Stomach (tissue), 19 donors: ENCODE measurements at places on chromosomes 7 and 10. TPM values are rescaled to one million over a fixed set of nuclear protein-coding genes. Genes with fewer than 3 reads are reported as not detected.
A peak's percentile ranks its signal among the peaks of the same experiment; 100 is the strongest.

DNA sequence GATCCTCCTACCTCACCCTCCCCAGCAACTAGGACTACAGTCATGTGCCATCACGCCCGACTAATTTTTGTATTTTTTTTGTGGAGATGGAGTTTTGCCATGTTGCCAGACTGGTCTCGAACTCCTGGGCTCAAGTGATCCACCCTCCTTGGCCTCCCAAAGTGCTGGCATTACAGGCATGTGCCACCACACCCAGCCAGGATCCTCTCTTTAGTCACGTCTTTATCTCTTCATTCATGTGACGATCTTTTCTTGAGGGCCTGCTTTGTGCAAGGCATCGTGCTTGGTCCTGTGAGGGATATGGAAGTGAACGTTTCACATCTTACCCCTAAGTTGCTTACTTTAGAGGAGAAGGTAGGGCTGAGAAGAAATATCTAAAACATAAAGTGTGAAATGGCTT lies 21.6 kb downstream of the WBP1L start:
- no peak for DNase-seq

GRCh38 chr10:131774681-131775085 lies 126.1 kb upstream of the PPP2R2D start:
- peak; percentile 17 for DNase-seq

DNA sequence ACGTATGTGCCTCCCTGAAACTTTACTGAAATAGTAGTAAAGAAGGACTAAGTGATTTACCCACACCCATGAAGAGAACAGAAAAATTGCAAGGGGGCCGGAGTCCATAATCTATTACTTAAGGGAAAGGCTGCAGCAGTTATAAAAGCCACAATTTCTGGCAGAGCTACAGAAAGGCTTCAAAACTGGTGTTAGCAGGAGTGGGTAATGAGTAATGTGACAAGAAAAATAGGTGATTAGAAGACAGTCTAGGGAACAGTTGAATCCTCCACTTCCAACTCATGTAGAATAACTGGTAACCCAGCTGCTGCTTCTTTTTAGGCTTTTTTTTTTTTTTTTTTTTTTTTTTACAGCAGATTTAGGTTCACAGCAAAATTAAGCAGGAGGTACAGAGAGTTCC lies 413.3 kb downstream of the SFMBT2 start:
- no peak for DNase-seq

- DNase-seq: peak; percentile 1
Observed at GRCh38 chr7:128923411-128923800, 12.9 kb upstream of the KCP start.

Gene SP4
- total RNA-seq: 15.6 TPM

DNA sequence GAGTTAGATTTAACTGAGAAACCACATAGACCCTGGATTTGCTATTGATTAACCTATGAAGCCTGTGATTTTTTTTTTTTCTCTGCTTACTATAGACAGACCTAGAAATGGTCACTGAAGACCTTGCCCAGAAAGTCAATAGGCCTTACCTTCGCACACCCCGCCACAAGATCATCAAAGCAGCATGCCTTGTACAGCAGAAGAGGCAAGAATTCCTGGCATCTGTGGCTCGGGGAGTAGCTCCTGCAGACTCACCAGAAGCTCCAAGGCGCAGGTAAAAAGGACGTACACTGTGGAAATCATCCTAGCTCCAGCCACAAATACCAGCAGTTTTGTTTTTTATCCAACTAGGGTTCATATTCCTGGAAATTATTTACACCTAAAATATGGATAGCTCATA lies 56.2 kb upstream of the GATAD1 start:
- no peak for DNase-seq

Gene FAM237B
- total RNA-seq: not detected

DNA sequence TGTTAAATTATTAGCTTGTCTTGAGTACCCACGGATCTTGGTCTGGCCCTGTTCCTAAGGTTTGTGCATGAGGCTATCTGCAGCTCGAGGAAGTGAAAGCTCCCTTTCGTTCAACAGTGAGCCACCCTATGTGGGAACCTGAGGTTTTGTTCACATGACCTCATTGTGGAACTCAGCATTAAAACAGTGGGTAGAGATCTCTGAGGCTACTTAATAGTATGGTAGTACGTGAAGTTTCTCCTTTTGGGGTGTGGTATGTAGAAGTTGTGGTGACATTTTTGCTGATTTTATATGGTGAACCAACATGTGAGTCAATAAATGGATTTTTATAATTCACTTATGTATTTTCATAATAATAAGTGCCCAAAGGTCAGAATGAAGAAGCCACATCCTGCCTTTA lies 252.7 kb upstream of the FERD3L start:
- peak; percentile 17 for DNase-seq

- no peak for DNase-seq
Observed at GRCh38 chr10:22321924-22322640, 1.2 kb downstream of the BMI1 start.

DNA sequence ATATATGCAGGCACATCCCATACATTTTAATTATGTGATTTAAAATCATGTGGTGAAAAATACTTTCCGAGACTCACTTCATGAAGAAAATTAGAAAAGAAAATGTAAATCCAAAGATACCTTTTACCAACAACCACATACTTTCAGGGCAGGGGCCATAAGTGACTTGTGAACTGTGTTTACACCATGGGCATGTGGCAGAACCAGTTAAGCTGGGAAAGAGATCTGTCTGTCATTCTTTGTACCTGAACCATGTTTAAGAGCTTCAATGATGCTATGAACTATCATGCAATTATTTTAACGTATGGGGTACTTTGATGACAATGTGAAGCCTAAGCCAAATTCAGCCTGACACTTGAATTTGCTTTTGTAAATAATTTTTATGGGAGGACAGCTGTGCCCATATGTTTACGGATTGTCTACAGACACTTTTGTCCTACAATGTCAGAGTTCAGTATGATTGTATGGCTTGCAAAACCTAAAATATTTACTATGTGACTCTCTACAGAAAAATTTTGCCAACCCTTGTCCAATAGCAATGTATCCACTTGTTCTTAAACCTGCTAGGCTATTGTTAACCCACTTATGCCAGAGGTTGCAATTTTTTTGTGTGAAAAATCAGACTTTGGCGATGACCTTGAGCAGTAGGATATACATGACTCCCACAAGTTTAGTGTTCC lies 654.6 kb downstream of the TNS3 start:
- no peak for DNase-seq

DNA sequence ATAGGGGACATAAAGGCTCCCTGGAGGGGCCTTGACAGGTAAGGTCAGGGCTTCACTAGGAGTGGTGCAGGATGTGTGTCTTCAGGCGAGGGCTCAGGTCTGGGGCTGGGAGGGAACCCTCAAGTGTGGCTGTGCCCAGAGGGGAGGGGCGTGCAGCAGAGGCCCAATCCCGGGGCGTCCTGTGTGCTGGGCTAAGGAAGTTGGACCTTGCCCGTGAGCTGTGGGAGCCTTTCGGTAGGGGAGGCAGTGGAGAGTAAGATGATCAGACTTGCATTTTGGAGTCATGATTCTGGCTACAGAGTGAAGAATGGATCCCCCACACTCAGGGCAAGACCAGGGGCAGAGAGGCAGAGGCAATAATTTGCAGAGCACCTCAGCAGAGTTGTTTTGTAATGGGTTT lies 145.4 kb downstream of the BUB3 start:
- no peak for DNase-seq

Gene ERVW-1
- not detected for total RNA-seq

DNA sequence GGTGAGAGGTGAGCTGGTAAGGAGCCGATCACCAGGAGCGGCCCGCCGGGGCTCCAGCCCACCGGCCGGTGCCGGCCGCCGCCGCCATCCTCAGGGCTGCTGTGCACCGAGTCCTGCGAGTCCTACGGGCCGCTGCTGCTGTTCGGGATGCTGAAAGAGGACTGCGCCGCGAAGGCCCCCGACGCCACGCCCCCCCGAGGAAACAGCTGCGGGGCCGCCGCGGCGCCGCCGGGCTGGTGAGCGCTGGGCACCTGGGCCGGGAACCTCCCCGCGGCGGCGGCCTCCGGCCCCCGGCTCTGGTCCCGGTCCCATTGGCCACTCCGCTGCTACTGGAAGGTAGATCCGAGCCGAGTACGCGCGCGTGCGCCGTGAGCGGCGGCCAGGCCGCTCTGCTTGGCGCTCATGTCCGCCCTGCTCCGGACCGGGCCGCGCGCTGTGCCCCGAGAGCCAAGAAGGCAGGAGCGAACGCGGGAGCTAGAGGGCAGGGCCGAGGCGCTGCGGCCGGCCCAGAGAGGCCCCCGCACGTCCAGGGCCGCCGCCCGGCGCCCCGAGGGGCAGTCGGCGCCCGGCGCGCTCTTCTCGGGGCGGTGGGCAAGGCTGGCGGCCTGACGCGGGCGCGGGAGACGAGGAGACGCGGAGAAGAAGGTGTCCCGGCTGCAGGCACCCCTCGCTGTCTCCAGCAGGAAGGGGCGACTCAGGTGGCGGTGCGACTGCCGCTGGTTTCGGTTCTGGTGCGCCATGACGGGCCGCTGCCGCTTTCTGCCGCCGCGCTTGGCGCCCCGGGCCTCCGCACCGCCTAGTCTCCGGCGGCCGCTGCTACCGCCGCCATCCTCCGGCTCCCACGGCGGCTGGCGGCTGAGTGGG lies 121.3 kb upstream of the WIPF3 start:
- DNase-seq: peak; percentile 84

DNA sequence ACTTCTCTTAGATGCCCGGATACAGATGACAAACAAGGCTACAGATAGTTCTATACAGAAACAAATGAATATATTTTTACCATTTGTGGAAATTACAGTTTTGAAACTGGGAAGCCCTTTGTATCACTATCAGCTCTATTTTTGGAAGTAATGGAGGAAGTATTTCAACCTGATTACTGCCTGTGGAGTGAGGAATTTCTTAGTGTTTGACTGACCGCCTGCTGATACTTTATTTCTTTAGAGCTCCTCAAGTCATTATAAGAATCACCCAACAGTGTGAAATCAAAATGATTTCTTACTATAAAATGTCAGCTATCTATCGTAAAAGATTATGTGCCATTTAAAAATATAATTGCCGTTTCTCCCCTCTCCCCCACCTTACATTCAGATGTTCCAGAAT lies 290.9 kb downstream of the SDK1 start:
- DNase-seq: no peak

GRCh38 chr7:139526578-139527544 lies 3.4 kb downstream of the CLEC2L start:
- peak; percentile 46 for DNase-seq

DNA sequence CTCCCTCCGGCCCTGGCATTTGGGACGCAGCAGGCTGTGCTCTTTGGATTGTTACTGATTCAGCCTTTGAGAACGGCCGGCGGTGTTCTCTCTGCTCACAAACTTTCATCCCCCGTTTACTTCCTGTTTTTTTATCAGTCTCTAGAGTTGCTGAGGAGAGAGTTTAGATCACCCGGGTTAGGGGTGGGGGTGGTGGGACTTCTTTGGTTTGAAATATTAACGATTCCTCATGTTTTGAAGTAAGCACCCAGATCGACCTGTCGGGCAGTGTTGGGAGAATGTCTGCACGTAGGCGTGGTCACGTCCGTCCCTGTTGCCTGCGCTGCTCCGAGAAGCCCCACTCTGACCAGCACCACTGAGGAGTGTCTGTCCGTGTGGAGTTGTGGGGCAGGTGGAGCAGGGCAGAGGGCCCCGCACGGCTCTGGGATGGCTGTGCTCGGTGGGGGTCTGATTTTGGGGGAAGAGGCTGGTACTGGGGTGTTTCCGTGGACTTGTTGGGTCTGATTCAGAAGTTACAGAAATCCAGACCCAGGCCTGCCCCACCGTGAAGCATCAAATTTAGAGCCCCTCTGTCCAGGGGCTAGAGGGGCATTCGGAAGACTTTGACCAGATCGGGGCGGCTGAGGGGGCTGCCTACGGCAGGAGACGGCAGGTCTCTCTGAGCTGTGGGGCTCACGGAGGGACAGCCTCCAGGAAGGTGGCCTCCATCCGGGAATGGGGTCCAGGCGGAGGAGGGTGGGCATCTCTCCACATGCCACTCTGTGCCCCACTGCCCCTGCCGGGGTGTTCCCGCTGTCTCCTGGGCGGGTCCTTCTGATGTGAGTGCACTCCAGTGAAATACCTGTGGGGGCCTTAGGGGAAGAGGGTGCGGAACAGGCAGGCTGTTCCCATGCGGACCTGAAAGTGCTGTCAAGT lies 7.4 kb downstream of the INPP5A start:
- DNase-seq: no peak

DNA sequence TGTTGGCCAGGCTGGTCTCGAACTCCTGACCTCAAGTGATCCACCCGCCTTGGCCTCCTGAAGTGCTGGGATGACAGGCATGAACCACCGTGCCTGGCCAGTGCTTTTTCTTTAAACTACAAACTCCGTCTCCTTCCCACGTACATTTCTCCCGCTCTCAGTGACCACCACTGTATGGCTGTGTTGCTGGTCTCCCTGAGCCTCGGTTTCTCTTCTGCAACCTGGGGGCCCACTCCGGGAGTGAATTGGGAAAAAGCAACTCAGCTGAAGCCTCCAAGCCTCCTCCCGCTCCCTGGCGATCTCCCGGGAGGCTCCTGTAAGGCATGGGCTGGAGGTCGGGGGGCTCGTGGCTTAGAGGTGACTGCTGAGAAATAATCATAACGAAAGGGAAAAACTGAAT lies 136.3 kb downstream of the ELFN1 start:
- peak; percentile 22 for DNase-seq

Gene MSRB2
- total RNA-seq: 2.5 TPM

Gene GTPBP10
- 4.5 TPM for total RNA-seq
